ENCODE measurements at places on chromosomes 3 and 15.

DNA sequence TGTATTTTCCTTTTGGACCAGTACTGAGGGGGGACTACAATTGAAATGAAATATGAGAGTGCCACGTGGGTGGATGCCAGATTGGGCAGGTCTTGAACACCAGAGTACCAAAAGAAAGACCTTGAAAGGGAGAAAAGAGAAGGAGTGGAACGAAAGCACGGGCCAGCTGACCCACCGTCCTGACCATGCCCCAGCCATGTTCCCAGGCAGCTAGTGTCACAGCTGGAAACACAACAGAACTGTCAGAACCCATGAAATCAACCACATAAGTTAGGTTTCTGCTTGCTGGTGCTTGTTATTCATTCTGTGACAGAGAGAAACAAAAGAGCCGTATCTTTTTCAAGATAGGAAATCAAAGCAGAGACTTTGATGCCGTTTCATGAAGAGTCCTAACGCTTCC lies 268.8 kb downstream of the MEX3B start:
- no peak for DNase-seq

DNA sequence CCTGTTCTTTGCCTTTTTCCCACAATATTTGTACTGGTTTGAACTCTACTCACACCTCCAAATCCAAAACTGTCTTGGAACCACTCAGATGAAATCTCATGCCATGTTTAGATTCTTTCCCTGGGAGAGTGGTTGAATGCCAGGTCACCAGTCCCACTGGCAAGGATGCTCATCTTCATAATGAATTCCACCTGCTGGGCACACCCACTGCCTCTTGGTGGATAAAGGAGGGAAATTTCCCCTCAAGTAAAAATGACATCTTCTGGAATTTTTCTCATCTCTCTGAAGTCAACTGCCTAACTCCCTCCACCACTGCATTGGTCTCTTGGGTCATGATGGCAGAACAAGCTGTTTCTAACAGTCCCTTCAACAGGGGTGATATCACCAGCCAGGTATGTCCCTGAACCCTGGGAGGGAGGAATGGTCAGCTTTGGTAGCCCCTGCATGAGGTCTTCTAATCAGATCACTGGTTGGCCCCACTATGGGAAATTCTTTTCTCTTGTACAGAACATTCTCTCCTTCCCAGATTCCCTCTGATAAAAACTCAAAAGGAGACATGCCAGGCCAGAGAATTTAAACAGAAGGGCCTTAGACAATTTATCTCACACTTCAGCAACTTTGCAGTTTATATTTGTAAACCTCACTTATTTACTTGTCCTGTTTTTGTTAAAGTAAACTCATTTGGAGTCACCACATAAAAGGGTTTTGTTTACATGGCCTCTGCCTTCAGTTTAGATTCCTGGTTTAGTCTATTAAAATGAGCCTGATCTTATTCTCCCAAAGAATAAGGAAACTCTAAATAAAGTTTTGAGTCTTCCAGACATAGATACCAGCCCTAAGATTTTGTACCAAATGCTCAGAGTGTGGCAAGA lies 143.4 kb downstream of the WNT5A start:
- DNase-seq: no peak

DNA sequence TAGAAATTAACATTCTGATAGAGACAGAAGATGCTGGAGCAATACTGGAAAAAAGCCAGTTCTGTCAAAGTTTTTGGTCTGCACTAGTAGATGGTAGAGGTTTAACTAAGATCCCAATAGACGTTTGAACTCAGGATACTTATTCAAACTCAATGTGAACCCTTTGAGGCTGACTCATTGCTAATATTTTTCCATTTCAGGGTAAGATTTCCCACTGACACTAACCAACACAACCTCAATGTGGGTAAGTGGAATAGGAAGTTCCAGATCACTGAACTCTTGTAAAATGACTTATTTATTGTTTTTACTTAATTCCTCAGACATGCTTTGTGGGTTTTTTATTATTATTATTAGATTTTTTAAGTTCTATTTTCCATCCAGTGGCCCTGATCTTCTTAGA lies 1024.8 kb downstream of the EPHA3 start:
- DNase-seq: no peak

- DNase-seq: no peak
Measured at GRCh38 chr3:39142067-39142466, 11.3 kb downstream of the CSRNP1 start.

- no peak for DNase-seq
Measured at GRCh38 chr3:188026191-188026968, 127.6 kb upstream of the LPP start.

DNA sequence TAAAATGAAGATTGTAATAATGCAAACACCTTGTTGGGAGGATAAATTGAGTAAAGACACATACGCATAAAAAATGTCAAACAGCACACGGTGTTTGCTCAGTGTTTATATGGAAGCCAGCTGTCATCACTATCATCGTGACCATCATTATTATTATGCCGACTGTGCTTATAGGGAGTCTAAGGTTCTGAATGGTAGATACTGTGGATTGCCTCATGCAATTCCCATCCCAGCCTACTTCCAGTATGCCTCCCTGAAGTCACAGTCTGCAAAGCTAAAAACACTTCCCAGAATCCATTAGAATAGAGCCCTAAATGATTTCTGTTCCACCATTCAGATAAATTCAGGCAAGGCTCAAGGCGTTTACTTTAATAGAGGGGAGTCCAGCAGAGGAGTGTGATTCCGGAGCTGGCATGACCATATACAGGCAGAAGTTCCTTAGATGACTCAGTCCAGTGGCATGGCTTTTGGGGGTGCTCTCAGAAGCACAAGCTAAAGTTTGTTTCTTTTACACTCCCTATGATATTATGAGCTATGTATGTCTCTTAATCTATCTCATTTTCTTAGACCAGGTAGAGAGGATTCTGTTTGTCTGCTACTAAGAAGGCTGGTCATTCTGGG lies 148.7 kb downstream of the MEX3B start:
- peak; percentile 73 for DNase-seq

- DNase-seq: no peak
Measured at GRCh38 chr15:96416218-96416933, 85.9 kb downstream of the NR2F2 start.

GRCh38 chr3:137694836-137695235 lies 69.3 kb upstream of the SOX14 start:
- DNase-seq: no peak

All from MG63 (cell line).